Bronchial epithelial cell (primary cell): ENCODE measurements at places on chromosomes 2 and 18. TPM values are rescaled to one million over a fixed set of nuclear protein-coding genes. Genes with fewer than 3 reads are reported as not detected.

Gene LBH
- 6.9 and 18.7 TPM in 2 replicates for total RNA-seq

Gene PXDN
- total RNA-seq = 29.2 and 34.0 TPM in 2 replicates

Gene STPG4
- total RNA-seq = under 0.01 and 0.51 TPM in 2 replicates

Gene PPP1R1C
- total RNA-seq = 2.1 and 2.7 TPM in 2 replicates

Gene BOLL
- not detected in 2 replicates for total RNA-seq

Gene G6PC2
- not detected in 2 replicates for total RNA-seq
